ENCODE measurements at places on chromosomes 1 and 21.
A peak's percentile ranks its signal among the peaks of the same experiment; 100 is the strongest.

DNA sequence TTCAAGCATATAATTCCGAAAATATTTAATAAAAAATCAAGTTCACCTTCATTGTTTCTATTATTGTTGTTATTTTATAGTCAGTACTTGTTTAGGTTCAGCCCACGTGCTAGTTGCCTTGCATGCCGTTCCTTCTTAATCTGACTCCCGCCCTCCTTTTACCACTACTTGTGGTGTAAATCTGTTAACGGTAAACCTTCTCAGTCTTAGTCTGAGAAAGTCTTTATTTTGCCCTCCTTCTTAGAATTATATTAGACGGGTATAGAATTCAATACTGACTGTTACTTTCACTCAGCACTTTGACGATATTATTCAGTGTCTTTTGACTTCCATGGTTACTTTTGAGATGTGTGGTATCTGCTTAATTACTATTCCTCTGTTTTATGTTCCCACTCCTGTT is 104.8 kb downstream of the RGL1 start:
- DNase-seq = no peak

- no peak for DNase-seq
Observed at GRCh38 chr21:28393279-28393678, 599.4 kb downstream of the LTN1 start.

DNA sequence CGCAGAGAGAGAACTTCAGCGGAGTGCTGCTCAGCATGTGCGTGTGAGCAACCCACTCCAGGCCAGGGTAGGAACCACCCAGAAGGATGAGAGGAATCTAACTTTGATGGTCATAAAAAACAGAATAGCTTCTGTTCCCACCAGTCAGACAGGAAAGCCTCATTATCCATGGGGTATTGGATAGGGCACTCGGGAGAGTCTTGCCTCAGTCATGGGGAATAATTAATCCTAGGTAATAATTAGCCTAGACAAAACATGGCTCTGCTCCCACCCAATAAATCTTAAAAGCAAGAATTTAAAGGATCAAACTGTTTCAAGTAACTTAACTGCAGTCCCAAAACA is 35.3 kb downstream of the LDLRAD1 start:
- DNase-seq = no peak

DNA sequence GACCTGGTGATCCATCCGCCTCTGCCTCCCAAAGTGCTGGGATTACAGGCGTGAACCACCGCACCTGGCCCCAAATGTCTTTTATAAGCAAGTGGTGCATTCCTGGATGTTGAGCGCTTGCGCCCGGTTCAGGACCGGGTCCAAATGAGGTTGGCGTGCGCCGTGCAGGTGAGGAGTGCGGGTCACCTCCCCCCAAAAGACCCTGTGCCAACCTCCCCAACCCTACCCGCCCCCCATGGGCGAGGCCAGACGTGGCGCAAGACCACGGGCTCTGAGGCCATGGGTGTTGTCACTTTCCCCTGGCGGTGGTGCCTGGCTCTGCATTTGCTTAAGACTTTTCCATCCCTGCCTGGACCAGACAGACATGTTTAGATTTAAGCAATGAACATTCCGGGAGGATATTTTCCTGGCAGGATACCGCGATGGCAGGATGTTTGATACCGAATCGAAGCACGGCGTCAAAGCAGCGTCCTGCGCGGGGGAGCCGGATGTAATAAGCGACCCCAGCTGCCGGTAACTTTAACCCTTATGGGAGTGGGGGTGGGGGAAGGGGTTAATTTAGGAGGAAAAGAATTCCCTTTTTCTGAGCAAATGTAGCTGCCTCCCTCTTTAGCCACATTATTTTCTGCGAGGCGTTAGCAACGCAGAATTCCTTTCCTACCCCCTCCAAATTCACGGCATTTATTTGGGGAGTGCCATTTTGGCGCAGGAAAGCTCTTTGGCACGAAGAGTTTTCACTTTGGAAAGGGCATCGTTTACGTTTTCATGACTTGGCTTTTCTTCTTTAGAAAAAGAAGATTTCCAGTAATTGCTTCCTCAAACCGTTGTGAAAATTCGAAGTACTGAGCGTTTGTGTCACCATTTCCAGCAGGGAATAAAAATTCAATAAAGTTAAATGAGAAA is 27.8 kb upstream of the RNF187 start:
- DNase-seq = peak; percentile 88

GRCh38 chr1:159653201-159653600 is 61.2 kb downstream of the CRP start:
- no peak for DNase-seq

DNA sequence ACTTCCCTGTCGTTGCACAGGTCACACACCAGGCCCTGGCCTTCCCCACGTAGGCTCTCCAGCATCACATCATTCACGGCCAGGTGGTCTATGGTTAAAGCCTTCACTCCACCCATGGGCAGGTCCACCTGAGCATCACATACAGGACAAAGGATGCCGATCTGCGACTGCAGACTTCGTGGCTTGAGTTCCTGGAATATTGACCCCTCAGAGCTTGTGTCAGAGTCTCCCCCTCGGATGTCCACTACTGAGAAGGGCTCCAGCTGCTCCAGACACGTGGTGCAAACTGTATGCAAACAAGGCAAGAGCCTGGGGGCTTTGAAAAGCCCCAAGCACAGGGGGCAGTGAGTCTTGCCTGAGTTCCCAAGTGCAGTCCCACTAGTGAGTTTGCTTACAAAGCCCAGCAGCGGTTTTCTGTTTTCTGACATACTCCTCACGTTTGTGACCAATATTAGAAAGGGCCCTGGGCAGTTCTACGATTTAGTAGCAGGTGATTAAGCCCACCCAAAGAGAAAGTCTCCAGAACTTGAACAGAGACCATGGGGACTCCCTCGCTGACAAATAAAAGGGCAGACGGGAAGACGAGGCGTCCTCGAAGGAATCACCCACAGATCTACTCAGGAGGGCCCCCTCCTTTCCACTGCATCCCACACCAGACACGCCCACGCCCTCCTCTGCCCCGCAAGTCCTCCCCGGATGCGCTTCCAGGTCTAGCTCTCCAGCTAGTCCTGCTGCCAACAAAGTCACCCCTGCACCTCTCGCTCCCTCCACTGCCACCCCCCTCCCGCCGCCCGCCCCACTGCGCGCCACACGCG is 568 bp downstream of the TRIM45 start:
- no peak for DNase-seq

DNA sequence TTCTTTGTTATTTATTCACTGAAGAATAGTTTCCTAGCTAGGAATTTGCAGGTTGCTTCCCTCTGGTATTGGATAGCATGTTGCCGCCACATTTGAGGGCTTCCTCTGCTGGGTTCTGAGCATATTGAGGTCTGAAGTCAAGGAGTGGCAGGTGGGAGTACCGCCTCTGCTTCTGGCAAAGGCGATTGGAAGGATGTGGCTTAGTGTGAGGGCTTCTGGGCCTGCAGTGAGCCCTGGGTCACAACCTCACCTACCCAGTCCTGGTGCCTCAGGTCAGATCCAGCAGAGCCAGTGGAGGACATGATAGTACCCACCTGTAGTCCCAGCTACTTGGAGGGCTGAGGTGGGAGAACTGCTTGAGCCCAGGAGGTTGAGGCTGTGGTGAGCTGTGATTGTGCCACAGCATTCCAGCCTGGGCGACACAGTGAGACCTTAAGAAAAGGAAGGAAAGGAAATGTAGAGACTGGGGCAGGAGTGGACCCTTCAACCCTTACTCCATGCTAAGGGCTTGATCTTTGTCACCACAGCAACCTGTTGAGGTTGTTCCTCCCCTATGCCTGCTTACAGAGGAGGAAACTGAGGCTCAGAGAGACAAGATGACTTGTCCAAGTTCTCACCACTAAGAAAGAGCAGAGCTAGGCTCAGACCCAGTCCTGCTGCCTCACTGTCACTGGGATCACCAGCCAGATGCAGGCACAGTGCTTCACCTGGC is 22.8 kb downstream of the A3GALT2 start:
- no peak for DNase-seq

GRCh38 chr1:211876851-211877590 is 46.5 kb upstream of the LPGAT1 start:
- DNase-seq = no peak

GRCh38 chr21:38958940-38959691 is 153.4 kb downstream of the ETS2 start:
- peak; percentile 98 for DNase-seq

DNA sequence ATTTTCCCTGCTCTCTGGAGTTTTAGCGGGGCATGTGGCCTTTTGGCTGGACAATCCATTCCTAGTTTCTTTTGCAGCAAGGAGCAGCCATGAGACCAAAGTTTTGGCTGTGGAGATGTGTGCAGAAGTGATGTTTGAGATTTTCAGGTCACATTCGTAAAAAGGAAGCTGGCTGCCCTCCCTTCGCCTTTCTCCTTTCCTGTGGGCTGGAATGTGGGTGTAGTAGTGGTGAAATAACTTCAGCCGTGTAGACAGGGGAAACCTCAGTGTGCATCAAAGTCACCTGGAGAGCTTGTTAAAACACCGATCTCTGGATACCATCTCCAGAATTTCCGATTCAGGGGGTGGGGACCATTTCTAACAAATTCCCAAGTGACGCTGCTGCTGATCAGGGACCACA is 5.3 kb upstream of the GPR88 start:
- no peak for DNase-seq

DNA sequence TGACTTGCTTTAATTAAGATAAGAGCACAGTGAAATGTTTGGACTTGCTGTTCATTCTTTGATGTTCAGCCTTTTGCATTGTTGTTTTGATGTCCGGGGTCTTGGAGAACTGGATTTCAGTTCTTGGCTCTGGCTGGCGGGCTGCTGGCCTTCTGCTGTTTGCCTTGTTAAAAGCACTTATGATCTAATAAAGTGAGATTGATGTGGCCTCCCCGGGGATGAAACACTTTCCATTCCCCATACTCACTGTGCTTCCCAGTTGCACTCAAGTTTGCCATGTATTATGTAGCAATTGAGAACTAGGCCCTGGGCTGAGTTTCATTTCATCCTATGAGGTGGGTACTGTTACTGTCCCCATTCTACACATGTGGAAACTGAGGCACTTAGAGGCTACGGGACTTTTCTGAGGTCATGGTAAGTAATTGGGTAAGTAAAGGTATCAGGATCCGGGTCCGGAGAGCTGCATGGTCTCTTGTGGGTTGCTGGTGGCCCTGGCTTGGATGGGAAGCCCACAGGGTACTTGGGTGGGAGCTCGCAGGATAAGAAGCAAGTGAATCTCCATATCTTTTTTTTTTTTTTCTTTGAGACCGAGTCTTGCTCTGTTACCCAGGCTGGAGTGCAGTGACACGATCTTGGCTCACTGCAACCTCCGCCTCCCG is 127.7 kb upstream of the ZBTB40 start:
- DNase-seq = no peak

DNA sequence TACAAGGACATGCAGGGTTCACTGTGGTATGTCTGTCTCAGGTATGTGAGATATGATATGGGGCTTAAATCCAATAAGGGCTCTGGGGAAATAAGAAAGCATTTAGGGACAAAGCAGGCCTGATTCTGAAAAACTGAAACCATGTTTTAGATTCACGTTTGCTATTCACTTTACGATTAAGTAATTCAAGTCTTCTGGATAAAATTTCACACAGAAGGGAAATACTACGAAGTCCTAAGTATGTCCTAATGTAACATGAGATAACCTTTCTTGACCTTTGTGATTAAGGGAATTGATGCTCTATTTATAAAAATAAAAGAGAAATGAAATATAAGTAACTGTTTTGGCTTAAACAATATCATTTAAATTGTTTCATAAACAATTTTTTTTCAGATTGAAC is 55.4 kb downstream of the HNRNPR start:
- no peak for DNase-seq

DNA sequence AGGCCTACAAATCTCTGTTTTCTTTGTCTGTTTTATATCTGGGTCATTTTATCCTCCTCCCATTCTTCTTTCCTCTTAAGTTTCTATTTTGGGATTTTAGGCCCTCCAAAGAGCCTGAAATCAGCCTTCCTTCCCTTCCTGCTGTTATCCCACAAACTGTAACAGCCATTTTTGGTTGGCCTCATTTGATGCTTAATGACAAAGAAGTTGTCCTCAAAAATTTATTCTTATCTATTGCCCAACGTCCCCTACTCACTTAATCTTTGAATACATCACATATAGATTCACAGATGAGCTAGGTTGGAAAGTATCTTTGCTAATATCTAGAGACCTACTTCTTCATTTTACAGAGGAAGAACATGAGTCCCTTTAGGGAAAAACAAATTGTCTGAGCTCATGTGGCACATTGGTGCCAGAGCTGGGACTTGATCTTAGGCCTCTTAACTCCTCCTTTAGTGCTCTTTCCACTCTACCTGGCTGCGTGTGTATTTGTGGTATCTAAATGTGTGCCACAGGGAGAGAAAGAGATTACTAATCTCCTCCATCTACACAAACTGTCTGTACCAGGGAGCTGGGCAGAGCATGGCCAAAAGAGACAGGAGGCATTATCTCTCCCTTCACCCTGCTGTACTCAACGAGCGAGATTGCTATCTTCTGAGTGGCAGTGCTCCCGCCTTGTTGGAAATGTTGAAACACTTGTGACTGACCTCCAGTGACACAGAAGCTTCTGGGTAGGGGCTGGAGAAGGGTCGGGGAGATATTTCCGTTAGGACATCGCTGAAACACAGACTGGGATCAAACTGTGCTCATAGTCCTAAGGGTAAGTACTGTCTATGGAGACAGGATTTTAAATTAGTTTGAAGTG is 30.1 kb downstream of the RHEX start:
- peak; percentile 51 for DNase-seq

DNA sequence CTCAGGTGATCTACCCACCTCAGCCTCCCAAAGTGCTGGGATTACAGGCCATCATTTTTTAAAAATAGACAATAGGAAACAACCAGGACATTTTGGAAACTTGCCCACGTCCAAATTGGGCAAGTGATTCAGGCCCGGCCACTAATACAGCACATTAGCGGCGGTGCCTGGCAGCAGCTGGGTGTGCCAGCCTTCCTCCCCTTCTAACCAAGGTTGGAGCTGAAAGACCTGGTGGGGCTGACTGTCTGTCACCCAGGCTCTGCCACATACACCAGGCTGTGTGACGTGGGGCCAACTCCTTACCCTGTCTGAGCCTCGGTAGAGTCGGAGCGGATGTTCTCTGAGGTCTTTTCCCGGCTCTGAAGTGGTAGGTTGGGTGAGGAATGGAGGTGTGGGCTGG is 29.6 kb upstream of the TMEM51 start:
- DNase-seq = no peak

DNA sequence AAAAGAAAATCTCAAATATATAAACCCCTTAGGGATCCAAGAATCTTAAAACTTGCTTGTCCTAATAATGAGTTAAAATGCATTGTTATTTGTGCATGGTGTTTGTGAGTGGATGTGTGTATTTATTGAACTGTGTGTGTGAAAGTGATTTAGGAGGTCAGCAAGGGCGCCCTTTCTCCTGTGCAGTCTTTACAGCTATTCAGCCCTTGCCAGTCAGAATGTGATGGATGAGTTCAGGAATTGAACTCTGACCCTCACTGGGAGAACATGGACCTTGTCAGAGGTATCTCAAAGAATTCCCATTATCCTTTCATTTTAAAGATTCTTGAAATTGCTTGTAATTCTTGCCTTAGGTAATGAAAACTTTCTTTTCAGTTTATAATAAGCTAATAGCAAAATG is 493.0 kb upstream of the ADGRL4 start:
- DNase-seq = no peak
